ENCODE measurements at places on chromosomes 1 and 21.
A peak's percentile ranks its signal among the peaks of the same experiment; 100 is the strongest.

DNA sequence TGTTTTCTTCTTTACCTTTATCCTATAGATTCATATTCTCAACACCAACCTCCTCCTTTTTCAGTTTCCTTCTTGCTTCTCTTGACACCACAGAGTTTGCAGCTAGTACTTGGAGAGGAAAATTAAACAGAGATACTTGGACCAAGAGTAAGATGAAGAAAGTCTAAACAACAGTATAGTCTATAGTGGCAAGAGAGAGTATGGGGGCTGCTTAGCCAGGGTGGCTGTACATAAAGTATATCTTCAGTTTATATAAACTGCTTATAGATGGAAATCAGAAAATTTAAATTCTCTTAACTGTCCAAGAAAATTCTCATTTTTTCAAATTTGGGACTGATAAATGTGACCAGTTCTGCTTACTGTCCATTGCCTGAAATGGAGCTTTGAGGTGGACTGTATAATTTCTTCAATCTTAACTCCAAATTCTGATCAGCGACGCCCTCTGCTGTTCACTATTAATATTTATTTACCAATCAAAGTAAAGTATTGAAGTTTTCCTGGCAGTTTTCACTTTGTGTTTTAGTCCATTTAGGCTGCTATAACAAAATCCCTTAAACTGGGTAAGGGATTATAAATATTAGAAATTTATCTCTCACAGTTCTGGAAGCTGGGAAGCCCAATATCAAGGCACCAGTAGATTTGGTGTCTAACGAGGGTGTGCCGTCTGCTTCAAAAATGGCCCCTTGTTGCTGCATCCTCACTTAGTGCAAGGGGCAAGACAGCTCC, 14.8 kb upstream of the METTL18 start:
- DNase-seq: peak; percentile 48

DNA sequence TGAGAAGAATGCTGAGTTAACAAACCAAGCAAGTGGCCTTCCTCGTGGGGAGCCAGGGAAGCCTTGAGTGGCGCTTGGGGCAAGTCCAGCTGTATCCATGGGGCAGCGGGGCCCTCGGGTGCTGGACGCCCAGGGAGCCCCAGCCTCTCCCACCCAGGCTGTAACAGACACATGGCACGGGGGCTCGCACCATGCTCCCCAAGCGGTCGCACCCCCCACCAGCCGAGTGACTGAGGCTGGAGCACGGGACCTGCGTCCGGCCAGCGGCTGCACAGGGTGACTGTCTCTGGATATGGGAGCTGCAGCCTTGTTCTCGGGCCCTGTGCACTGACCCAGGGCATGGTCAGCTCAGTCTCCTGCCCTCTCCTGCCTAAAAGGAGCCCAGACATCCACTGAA, 53.9 kb upstream of the ACTRT2 start:
- no peak for DNase-seq

DNA sequence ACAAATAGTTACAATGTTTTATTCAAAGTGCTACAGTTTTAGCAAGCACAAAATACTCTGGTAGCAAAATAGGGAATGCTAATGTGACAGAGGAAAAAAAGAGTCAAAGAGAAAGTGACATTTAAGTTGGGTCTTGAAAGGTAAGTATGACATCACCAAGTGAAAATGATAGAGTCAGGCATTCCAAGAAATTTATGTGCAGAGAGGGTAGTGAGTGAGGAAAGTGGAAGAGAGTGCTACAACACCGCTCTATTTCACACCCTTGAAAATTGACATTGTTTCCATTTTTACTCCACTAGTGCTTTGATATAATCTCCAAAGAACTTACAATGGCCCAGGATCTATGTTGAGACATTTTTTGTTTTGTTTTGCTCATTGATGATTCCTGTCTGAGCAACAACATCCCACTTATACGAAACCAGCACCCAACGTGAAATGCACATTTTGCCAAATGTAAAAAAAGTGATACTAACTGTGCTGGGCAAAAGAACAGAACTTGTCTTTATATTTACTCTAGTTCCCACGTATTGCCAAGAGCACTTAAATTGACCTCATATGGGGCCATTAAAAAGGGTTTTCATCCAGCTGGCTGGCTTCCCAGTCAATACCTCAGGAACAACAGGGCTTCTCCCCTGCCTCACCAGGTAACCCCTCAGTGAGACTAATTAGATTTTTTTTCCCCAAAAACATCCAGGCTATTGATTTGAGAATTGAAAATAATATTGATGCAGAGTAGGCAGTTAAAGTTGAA, 206.3 kb upstream of the NR5A2 start:
- DNase-seq: no peak

DNA sequence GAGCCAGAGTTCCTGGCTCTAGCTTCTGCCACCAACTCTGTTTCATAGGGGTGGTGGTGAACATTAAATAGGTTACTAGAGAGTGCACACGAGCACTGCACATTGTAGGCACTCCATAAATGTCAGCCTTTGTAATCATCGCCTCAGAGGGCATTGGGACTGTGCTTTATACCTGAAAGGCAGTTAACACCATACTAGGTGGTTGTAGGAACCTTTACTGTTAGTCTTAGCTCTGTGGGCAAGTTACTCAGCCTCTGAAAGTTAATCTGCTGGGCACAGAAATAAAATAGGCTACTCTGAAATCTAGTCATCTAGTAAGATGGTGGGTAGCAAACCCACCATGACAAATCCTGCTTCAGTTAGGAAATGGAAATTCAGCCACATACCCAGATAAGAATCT, 37.6 kb downstream of the ARID1A start:
- DNase-seq: no peak

- DNase-seq: peak; percentile 38
Measured at GRCh38 chr21:44483288-44484237, 28.3 kb downstream of the LRRC3 start.

DNA sequence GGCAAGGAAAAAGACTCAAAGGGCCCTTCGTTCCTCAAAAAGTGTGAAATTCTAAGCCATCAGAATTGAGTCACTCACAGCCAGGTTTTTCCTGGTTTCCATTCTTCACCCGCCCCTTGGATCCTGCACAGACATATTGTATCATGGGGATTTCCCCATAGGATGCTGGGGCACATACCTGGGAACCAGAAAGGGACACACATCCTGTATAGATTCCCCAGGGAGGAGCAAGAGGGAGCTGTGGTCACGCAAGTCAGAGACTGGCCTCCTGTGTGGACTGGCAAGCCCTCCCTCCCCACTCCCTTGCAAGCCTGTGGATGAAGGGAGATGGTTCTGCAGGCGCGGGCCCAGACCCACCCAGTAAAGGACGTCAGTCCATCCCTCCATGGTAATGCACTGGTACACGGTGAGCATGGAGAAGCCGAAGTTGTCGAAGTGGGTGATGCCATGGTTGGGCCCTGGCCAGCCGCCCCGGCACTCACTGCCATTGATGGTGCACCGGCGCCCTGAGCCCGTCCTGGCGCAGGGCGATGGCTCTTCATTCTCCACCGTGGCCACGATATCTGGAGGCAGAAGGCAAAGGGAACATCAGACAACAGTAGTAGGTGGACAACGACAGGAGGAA, 23.2 kb downstream of the CACNA1S start:
- no peak for DNase-seq

- peak; percentile 63 for DNase-seq
Measured at GRCh38 chr1:224851210-224851847, 78.1 kb upstream of the DNAH14 start.

DNA sequence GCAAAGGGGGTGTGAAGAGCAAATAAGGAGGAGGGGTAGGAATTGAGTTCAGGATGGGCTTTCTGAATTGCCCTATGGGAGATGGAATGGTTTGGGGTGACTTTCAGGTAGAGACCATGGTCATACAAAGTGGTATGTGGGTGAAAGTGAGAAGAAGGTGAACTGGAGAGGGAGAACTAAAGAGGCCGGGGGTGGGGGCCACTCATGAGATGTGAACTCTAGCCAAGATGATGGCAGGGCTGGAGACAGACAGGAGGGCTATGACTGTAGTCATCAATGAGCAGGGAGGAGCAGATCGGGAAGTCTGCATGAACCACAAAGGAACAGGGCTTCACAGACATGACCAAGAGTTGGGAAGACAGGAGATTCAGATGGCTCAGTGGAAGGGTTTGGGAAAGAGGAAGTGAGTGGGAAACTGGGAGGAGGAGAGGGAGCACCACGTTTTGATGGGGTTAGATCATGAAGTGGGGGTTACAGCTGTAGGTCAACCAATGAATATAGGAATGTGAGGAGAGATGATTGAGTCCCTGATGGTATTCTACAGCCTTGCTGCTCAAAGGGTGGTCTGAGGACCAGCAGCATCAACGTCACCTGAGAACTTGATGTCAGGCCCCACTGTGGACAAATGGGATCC, 20.7 kb upstream of the LRRC8D start:
- DNase-seq: no peak

- DNase-seq: no peak
Measured at GRCh38 chr1:89939059-89939570, 55.8 kb upstream of the ZNF326 start.

DNA sequence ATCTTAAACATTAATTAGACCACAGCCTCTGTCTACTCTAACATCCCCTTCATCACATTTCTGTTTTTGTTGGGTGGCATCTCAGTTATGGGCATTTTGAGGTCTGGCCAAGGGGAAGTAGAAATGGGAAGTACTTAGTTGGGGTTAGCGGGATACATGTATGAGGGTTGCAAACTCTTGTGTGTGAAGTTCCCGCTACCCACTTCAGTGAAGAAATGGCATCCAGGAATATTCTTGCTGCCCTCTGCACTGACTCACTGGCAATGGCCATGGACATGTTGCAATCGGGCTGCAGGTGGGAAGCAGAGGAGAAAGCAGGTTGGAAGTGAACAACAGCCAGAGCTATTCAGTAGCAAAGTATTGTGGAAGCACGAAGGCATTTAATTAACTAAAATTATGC, 7.4 kb downstream of the CD48 start:
- no peak for DNase-seq

- DNase-seq: peak; percentile 91
Measured at GRCh38 chr1:78005755-78006154, 1.0 kb downstream of the DNAJB4 start.

GRCh38 chr1:199041173-199041914, 402.5 kb downstream of the PTPRC start:
- DNase-seq: no peak
